Activated naive CD4-positive, alpha-beta T cell treated with anti-CD3 and anti-CD28 coated beads for 36 hours (primary cell): ENCODE measurements at places on chromosomes 1 and 21. TPM values are rescaled to one million over a fixed set of nuclear protein-coding genes. Genes with fewer than 3 reads are reported as not detected.

DNA sequence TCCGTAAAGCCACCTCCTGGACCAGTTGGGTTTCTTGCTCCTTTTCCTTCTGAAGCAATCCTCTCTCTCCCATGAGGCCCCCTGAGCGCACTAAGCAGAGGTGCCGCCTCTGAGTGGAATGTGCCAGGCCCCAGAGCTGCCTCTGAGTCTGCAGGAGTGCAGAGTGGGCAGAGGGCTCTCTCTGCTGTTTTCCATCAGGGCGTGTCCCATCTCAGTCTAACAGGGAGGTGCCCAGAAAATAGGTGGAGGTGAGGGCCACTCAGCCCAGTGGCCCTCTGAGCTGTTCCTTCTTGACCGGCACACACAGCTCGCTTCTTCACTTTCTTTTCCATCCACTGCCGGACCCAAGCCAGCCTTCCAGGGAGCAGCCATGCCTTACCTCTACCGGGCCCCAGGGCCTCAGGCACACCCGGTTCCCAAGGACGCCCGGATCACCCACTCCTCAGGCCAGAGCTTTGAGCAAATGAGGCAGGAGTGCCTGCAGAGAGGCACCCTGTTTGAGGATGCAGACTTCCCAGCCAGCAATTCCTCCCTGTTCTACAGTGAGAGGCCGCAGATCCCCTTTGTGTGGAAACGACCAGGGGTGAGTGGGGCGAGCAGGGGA lies at the start of gene CAPN9:
Gene CAPN9 (plus strand): TSS at position 262 of the 604 bp plus-strand sequence. CDS start 109 bp downstream, at position 371.
- H3K4me3 ChIP-seq, result no peak within 1 kb of the TSS
- no peaks in the 10 kb centered on the region for H3K36me3 ChIP-seq
- no peaks in the 10 kb centered on the region for H3K27me3 ChIP-seq
- DNase-seq, result no peak

DNA sequence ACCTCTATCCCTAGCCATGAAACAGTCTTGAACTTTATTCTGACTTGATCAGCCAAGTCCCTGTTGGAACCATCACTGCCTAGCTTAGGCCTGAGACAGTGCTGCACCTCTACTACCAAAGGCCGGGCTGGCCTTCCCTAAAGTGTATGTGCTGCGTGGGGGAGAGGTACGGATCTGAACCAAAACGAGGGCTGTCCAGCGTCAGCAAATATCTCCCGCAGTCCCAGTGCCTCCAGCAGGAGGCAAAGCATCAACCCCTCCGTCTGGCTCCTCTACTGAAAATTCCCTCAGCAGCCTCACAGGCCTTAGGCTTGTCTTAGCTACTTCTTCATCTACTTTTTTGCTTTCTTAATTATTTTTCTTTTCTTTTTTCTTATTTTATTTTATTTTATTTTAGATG lies 33.3 kb upstream of the KIF26B start:
- no peaks in the 10 kb centered on the region for H3K36me3 ChIP-seq
- no peak overlapping the region for H3K4me3 ChIP-seq
- no peaks in the 10 kb centered on the region for H3K4me1 ChIP-seq
- H3K27ac ChIP-seq, result no peak overlapping the region
- no peaks in the 10 kb centered on the region for H3K27me3 ChIP-seq

- H3K4me1 ChIP-seq, result peaks cover 66% of the 10 kb centered on the region
- H3K27ac ChIP-seq, result peak overlapping the region; percentile 86
- DNase-seq, result no peak
- H3K4me3 ChIP-seq, result peak overlapping the region; percentile 54
- no peaks in the 10 kb centered on the region for H3K27me3 ChIP-seq
- no peaks in the 10 kb centered on the region for H3K36me3 ChIP-seq
These were observed 25.9 kb upstream of the RAP1A start for GRCh38 chr1:111593403-111594305.

GRCh38 chr1:199723250-199723956 lies 304.1 kb upstream of the NR5A2 start:
- peaks cover 19% of the 10 kb centered on the region for H3K27me3 ChIP-seq
- no peaks in the 10 kb centered on the region for H3K36me3 ChIP-seq
- no peak for DNase-seq
- H3K4me1 ChIP-seq, result peaks cover 5% of the 10 kb centered on the region
- H3K27ac ChIP-seq, result no peak overlapping the region

DNA sequence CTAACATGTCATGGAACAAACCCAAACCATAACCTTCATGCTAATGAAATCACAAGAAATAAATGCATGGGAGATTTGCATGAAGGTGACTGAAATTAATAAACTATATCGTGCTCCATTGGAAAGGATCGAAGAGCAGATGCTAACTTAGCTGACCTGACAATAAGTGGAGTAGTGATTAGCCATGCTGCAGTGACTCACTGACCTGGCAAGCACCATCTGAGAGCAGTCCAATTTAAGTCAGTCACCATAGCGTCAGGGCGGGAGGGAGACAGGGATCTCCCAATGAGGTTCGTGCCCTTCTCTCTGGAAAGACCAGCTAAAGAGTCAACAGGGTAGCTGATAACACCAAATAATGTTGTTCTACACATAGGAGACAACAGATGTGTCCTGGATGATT lies 21.5 kb downstream of the OLIG2 start:
- DNase-seq, result no peak
- H3K27ac ChIP-seq, result no peak overlapping the region
- H3K4me3 ChIP-seq, result no peak overlapping the region
- no peaks in the 10 kb centered on the region for H3K4me1 ChIP-seq
- H3K36me3 ChIP-seq, result no peaks in the 10 kb centered on the region

DNA sequence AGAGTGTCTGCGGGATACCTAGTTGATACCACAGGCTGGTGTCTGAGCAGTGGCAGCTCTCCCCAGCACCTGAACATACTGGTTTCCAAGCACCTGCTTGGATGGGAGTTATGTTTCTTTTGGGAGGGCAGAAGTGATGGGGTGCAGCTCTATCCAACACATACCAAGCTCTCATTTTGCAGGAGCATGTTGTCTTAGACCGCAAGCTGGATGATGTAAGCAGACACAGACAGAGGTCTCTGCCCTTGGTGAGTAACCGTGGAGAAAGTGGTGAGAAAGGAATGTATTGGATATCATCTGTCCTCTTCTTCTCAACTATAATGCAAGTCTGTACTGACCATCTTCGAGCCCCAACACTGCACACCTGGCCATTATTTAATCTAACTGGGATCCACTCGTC lies 37.4 kb downstream of the ZNF496 start:
- H3K27ac ChIP-seq, result no peak overlapping the region
- no peak for DNase-seq
- H3K4me1 ChIP-seq, result peaks cover 3% of the 10 kb centered on the region
- H3K27me3 ChIP-seq, result no peaks in the 10 kb centered on the region
- H3K4me3 ChIP-seq, result no peak overlapping the region
- H3K36me3 ChIP-seq, result peaks cover 8% of the 10 kb centered on the region

- no peaks in the 10 kb centered on the region for H3K27me3 ChIP-seq
- H3K36me3 ChIP-seq, result peaks cover 53% of the 10 kb centered on the region
- no peak overlapping the region for H3K4me3 ChIP-seq
- DNase-seq, result no peak
- H3K27ac ChIP-seq, result no peak overlapping the region
These were observed 26.7 kb downstream of the ATG4C start for GRCh38 chr1:62810420-62811274.

GRCh38 chr1:195804547-195804946 lies 803.7 kb downstream of the KCNT2 start:
- no peaks in the 10 kb centered on the region for H3K4me1 ChIP-seq
- no peak for DNase-seq
- H3K36me3 ChIP-seq, result no peaks in the 10 kb centered on the region

DNA sequence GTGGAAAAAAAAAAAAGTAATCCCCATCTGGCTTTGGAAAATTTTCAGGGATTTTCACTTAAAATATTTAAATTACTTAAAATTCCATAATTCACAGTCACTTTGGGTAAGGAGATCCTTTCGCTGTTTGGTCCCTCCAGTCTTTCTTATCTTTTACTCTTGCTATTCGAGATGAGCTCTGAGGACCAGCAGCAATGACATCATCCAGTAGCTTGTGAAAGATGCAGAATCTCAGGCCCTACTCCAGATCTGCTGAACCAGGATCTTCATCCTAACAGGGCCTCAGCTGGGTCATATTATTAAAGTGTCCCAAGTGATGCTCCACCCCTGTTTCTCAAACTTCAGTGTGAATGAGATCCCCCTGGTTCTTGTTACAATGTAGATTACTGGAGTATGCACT lies 46.9 kb upstream of the PLXNA2 start:
- H3K27ac ChIP-seq, result no peak overlapping the region
- peaks cover 6% of the 10 kb centered on the region for H3K27me3 ChIP-seq
- DNase-seq, result no peak
- no peaks in the 10 kb centered on the region for H3K4me1 ChIP-seq
- no peaks in the 10 kb centered on the region for H3K36me3 ChIP-seq

DNA sequence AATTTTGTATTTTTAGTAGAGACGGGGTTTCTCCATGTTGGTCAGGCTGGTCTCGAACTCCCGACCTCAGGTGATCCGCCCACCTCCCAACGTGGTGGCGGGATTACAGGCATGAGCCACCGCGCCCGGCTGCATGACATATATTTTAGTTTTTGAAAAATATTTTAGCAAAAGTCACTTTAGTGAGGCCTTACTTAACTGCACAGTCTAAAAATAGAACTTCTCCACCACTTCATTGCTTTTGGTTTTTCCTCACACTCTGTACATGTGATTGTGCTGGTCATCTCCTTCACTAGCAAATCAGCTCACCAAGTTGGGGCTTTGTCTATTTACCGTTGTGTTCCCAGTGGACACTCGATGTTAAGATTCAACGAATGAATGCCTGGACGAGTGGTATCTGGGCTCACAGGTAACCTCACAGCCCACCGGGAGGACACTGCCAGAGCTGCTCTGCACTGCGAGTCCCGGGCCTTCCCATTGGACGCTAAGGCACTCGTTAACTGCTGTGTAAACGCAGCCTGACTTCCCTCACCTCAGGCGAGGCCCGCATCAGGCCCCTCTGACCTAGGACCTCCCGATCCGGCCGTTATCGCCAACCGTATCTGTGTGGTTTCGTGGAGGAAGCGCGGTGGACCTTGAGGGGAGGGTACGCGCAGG lies 14.0 kb upstream of the ZNF692 start:
- peaks cover 7% of the 10 kb centered on the region for H3K36me3 ChIP-seq
- H3K27me3 ChIP-seq, result peaks cover 3% of the 10 kb centered on the region
- peak overlapping the region; percentile 93 for H3K27ac ChIP-seq
- DNase-seq, result peak; percentile 72
- H3K4me3 ChIP-seq, result peak overlapping the region; percentile 85

- no peaks in the 10 kb centered on the region for H3K27me3 ChIP-seq
- H3K4me1 ChIP-seq, result no peaks in the 10 kb centered on the region
- H3K36me3 ChIP-seq, result no peaks in the 10 kb centered on the region
- DNase-seq, result no peak
- no peak overlapping the region for H3K4me3 ChIP-seq
These were observed 37.7 kb upstream of the COL6A1 start for GRCh38 chr21:45943630-45944540.

DNA sequence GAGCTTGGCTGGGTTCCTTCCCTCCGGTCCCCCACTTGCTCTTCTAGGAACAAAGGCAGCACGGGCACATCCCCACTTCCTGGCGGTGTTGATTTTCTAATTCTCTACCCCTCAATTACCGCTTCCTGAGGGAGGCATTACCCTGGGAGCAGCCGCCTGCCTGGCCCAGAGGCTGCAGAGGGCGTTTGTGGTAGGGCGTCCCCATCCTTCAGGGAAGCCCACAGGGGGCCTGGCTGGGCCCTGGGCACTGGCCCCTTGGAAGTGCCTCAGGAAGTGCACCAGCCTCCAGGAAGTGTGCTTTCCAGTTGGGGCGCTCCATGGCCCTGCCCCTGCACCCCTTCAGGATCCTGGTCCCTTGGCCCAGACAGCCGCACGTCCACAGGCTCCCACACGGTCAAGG lies 42.1 kb upstream of the CASZ1 start:
- H3K27me3 ChIP-seq, result peaks cover 30% of the 10 kb centered on the region
- no peak overlapping the region for H3K4me3 ChIP-seq
- H3K27ac ChIP-seq, result no peak overlapping the region

GRCh38 chr21:34367320-34367935 lies 3.6 kb downstream of the KCNE2 start:
- H3K4me1 ChIP-seq, result no peaks in the 10 kb centered on the region
- H3K4me3 ChIP-seq, result no peak overlapping the region
- H3K27me3 ChIP-seq, result no peaks in the 10 kb centered on the region
- H3K36me3 ChIP-seq, result no peaks in the 10 kb centered on the region
- no peak overlapping the region for H3K27ac ChIP-seq
- peak; percentile 63 for DNase-seq

ZNF648 gene
- total RNA-seq, result not detected

CLCNKB gene
- not detected for total RNA-seq

PTPN22 gene
- total RNA-seq, result 43.9 TPM

CAMK1G gene
- 2.4 TPM for total RNA-seq

AADACL3 gene
- not detected for total RNA-seq
